SHP77 treated with DMSO at 0.1 percent for 48 hours (cell line): ENCODE measurements at places on chromosomes 16 and 17.

GRCh38 chr16:6777624-6778023 lies 555.0 kb upstream of the RBFOX1 start:
- DNase-seq = no peak

DNA sequence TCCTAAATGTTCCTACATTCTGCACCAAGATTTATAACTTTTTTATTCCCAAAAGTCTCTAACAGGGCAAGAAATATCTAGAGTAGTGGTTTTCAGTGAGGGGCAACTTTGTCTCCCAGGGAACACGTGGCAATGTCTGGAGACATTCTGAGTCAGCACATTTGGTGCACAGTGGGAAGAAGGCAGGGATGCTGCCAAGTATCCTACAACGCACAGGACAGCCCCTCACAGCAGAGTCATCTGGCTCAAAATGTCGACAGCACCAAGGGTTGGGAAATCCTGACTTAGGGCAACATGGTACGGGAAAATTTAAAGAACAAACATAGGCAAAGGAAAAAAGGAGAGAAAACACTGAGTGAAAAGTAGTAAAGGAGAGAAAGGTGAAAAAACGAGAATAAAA lies 61.8 kb downstream of the SMG6 start:
- DNase-seq = no peak

DNA sequence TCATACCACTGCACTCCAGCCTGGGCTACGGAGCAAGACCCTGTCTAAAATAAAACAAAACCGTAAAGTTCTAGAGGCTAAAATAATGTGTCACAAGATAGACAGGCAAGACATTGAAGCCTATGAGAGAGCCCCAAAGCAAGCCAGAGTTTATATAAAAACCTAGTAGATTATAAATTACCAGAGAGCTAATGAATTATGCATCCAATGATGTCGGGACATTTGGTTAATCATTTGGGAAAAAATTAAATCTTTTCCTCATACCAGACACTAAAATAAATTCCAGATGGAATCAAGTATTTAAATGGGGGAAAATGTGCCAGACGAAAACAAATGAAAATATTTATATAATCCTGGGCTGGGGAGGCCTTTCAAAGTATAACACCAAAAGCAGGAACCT lies 24.2 kb downstream of the CCDC40 start:
- DNase-seq = no peak

DNA sequence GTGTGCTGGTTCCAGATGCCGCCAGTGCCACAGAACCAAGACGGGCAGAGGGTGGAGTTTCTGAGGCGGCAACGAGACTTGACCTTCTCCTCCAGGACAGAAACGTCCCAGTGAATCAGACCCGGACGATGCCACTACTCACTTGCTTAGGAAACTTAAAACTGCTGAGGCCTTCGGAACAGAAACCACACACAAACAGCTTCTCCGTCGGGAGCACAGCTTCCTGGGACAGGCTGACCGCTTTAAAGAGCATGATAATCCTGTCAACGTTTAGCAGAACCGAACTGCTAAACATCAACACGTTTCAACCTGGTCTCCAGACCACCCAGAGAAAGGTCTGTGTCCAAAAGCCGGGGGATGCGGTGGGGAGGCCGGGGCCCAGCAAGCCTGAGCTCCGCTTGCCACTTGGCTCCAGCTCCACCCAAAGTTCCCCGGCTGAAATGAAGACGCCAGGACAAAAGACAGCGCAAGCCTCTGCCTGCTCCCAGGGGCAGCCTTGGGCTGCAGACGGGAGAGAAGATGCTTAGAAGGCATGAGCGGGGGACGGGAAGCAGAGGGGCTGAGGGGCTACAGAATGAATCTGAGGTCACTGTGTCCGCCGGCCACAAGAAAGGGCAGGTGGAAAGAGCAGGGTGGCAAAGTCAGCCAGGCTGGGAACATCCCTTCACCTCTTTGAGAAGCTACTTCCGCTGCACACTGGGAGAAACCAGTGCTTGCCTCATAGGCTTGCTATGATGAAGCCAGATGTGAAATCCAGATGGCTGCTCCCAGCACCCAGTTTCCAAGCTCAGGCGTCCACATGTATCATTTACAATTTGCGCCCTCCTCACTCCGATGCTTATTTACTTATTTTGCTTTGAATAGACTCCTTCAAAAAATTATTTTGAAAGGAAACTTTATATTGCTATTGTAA lies 69.0 kb downstream of the MRM3 start:
- no peak for DNase-seq

DNA sequence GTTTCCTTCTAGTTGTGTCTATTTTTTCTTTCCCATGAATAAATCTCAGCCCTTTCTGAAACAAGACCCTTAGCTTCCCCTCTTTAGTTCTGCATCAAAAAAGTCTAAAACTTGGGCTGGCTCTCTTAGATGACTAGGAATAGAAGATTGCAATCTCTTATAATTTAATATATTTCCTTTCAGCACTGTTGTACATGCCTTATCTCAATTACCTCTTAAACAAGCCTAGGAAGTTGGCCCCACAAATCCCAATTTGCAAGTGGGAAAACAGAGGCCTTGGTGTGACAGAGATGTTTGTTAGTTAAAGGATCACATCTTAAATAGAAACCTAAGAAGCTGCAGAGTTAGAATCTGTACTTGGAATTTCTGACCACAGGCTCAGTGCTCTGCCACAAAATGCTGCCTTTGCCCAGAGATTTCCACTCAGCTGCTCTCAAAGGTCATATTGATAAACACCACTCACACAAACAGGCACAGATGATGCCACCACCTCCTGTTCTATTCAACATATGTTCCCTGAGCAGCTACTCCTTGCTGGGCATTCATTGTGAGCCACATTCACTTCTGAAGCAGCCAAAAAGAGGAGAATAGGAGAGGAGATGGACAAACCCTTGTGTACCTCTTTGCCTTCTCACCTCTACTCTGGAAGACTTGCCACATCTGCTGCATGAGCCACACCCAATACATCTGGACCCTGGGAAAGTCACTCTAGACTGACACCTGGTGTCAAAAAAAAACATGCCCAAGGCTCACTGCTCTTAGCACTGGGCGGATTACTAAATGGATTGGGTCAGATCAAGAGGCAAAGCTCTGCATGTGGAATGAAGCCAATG lies 5.5 kb downstream of the CCDC182 start:
- DNase-seq = peak; percentile 18

DNA sequence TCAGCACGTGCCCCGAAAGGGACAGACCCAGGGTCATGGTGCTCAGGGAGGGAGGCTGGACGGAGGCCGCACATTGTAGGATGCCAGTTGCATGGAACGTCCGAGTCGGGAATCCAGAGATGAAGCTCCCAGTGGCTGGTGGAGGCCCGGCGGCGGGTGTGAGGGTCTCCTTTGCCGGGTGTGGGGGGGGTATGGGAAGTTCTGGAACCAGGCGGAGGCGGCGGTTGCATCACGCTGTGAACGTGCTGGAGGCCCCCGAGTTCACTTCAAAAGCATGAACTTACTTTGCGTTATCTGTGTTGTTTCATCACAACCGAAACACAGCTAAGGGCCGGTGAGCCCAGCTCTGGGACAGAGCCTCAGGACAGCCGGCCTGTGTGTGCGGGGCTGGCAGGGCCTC lies 73.4 kb upstream of the GNG13 start:
- DNase-seq = no peak

DNA sequence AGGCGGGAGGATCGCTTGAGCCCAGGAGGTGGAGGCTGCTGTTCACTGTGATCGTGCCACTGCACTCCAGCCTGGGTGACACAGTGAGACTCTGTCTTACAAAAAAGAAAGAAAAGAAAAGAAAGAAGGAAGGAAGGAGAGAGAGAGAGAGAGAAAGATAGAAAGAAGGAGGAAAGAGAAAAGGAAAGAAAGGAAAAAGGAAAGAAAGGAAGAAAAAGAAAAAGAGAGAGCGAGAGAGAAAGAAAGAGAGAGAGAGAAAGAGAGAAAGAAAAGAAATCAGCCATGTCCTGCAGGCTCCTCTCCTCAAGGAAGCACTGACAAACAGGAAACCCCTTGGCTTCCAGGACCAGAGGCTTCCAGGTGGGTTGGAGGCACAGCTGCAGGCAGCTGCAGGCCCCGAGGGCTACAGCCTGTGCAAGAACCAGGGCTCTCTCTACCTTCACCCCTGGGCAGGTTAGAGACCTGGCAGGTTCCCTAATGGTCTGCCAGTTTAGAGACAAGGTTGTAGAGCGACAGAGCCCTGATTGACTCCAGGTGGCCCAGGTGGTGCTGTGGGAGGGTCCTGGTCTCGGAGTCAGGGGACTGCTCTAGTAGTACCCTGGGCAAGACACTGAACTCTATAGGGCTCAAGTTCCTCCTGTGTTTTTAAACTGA lies 53.8 kb downstream of the PECAM1 start:
- DNase-seq = no peak

DNA sequence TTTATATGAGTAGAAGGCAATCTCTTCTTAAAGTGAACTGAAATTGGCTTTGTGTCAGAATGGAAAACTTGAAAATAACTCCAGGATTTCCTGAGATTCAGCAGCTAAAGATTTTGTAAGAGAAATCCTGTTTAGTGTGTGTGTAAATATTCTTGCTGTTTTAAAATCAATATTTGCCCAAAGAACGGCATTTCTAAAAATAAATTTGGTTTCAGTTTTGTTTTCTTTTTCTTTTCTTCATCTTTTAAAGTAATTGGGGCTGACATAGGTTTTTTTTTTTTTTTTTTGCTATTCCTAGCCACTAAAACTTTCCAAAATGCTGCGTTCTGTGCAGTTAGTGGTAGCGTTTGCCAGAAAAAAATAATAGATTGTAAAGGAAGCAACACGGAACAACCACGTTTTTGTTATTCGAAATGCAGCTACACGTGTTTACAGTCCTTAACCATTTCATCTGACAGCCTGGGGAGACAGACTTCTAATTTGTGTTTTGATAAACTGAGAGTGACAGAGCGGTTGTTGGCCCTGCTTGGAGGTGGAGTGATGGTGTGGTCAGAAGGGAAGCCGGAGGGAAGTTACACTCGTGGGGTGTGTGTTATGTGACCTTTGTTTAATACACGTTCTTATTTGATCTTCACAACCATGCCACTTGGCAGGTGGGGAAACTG lies 21.6 kb upstream of the SMPD3 start:
- no peak for DNase-seq

- DNase-seq = no peak
These were observed 30.9 kb downstream of the FAM222B start for GRCh38 chr17:28811651-28812090.

GRCh38 chr16:85858984-85859817 lies 39.8 kb upstream of the IRF8 start:
- DNase-seq = no peak

- DNase-seq = no peak
These were observed 67.7 kb downstream of the CYLD start for GRCh38 chr16:50809561-50809960.

- no peak for DNase-seq
These were observed 557 bp downstream of the KCNG4 start for GRCh38 chr16:84239141-84239769.

DNA sequence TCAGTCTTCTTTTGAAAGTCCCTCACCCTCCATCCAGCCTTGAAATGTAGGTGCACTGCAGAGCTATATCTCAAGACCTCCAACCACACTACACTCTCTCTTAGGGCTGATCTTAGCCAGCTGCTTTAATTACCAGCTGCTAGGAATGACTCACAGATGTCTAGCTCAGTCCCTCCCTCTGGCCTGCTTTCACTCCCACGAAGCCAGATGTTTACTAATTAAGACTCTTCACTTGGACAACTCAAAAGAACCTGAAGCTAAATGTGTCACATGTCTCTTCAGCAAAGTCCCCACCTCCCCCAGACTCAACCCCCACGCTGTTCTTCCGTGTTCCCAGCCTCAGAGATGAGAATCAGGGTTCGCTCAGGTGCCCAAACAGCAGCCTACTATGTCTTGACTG lies 2.6 kb downstream of the GTF3C1 start:
- no peak for DNase-seq

DNA sequence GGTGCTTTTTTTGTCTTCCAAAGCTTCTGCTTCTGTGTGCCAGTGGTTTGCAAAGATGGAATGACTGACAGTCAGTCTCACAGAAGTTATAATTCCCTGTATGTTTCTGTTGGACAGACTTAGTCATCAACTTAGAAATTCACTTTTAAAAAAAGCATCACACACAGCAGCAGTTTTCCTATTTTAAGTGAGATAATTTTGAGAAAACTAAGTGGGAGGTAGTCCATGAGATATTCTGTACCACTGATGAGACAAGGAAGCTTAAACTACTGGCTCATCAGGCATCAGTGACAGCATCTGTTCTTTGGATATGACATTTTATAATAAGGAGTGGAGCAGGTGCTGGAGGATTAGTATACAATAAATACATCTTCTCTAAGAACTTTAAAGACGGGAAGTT lies 20.0 kb downstream of the CNP start:
- DNase-seq = no peak

GRCh38 chr16:26795184-26795583 lies 271.5 kb upstream of the C16orf82 start:
- DNase-seq = peak; percentile 58

GRCh38 chr16:54050459-54051210 lies 236.0 kb downstream of the IRX3 start:
- no peak for DNase-seq

DNA sequence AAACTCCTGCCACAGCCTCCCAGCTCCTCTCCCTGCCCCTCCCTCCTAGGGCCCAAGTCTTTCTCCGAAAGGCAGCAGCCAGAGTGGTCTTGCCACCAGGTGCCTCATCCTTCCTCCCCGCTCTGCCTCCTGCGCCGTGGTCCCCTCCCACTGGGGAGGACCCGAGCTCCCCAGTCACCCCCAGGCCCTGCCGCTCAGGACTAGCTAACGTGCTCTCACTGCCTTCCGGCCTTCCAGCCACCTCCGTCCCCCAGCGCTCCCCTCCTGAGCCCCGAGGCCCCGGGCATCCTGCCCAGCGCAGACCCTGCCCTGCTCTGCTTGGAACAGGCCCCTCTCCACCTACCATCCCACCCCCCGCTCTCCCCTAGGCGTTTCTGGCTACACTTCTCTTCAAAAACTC lies 19.4 kb upstream of the COL1A1 start:
- no peak for DNase-seq

- no peak for DNase-seq
These were observed 580.4 kb upstream of the HSBP1 start for GRCh38 chr16:83227336-83227735.

GRCh38 chr16:65123396-65124211 lies 1.7 kb upstream of the CDH11 start:
- DNase-seq = no peak

DNA sequence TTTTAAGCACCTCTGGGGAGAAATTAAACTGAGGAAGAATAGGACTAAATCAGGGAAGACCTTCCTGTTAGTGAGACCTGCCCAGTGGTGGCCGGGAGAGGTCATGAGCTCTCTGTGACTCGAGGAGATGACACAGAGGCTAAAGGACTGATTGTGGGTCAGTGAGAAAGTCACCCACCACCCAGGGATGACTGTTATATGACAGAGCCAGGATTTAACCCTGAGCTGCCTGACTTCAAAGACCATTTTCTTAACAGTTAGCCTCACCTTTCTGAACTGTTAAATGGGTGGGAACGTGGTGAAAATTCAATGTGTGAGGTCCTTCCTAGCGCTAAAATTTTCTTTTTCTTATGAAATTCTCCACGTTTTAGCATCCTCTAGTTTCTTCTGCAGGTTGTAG lies 72.5 kb downstream of the WSB1 start:
- DNase-seq = no peak

- no peak for DNase-seq
These were observed 29.9 kb upstream of the RHOT1 start for GRCh38 chr17:32112416-32112815.
